ENCODE measurements at places on chromosomes 2 and 18.

GRCh38 chr18:61554117-61554776 lies 221.0 kb downstream of the CDH20 start:
- DNase-seq, result no peak

DNA sequence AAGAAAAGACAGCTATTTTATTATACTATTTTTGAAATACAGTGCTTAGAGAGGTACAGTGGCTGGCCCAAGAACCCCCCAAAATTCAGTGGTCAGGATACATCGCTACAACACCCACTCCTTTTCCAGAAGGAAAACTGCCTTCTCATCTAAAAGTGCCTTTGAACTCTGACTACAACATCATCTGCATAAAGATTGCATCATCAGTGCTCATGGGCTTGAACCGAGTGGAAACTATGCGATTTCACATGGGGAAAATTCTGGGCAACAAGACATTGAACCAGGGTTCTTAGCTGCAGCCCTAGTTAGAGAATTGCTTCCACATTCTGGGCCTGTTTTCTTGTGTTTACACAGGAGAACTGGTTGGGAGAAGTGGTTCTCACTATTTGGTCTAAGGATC lies 294.6 kb upstream of the SLC14A2 start:
- DNase-seq, result no peak

DNA sequence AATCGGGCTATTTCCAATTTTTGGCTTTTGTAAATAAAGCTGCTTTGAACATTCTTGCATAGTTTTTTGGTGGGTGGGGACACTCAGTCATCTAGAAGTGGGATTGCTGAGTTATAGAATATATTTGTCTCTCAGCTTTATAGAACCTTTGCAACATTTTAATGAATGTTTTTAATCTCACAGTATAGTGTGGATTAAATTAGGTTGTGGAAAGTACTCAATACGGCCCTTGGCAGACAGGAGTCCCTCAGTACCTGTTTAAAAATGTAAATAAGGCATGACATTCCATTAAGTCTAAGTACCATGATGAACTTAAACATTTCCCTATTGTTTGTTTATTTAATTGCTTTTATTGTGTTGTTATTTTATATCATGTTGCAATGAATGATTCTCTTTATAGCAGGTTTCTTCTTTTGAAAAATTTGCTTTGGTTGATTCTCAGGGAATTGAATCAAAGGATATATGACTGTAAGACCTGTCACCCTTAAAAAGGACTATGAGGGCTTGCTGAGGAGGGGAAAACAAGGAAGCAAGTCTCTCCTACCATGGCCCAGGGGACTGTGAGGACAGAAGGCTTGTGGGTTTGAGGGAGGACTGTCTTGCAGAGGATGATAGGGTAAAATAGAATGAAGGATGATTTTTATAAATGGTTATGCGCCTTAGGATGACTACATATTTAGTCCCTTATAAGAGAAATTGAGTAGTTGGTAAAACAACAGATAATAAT lies 165.1 kb downstream of the RPIA start:
- no peak for DNase-seq

GRCh38 chr2:105789745-105790460 lies 45.2 kb downstream of the NCK2 start:
- no peak for DNase-seq

DNA sequence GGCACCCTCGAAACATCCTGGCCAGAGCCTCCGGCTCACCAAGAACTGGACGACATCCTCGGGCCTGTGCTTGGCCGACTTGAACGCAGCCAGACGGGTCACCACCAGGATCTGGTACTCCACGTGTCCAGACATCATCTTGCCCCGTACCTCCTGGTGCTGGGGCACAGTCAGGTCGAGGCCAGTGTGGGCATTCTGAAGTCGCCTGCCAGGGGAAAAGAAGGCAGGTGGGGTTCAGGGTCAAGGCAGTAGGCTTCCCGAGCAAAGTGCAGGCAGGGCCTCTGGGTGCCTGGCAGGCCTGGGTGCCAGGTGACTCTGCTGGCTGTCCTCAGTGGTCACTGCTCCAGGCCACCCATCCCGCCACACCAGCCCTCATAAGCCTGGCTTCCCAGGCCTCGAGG lies 5.6 kb downstream of the HS1BP3 start:
- DNase-seq, result no peak

- DNase-seq, result no peak
Observed at GRCh38 chr2:26235089-26235488, 9.3 kb downstream of the HADHA start.
